Suppressor macrophage (primary cell): ENCODE measurements at places on chromosomes 6 and 20.

- no peak for DNase-seq
These were observed 326.4 kb downstream of the MEI4 start for GRCh38 chr6:77979204-77979603.

DNA sequence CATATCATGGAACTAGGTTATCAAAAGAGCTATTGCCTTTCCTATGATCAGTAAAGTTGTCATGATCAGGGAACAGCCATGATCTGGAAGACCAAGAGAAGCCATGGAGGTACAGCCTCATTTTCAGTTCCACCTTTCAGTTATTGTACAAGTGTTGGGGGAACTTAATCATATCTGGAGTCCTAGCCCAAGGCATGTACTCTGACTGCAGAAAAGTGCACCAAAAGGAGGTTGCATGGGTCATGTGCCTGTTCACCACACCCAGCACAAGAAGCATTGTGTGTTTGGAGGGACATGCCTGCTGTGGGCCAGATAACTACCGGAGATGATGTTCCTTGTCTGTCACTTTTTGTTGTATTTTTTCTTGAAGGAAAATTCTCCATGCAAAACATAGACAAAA is 185.8 kb upstream of the MAN1A1 start:
- DNase-seq: no peak

GRCh38 chr20:37530696-37531095 is 3.0 kb upstream of the BLCAP start:
- DNase-seq: no peak

GRCh38 chr20:23234311-23235078 is 116.1 kb upstream of the NXT1 start:
- no peak for DNase-seq

GRCh38 chr20:227439-228105 is 514 bp downstream of the DEFB129 start:
- peak; percentile 62 for DNase-seq

- no peak for DNase-seq
These were observed 85.6 kb downstream of the ANKRD60 start for GRCh38 chr20:58142843-58143185.

- no peak for DNase-seq
These were observed 18.2 kb upstream of the KIAA1755 start for GRCh38 chr20:38278763-38279162.

GRCh38 chr20:63280371-63280770 is 7.8 kb downstream of the ARFGAP1 start:
- DNase-seq: no peak

DNA sequence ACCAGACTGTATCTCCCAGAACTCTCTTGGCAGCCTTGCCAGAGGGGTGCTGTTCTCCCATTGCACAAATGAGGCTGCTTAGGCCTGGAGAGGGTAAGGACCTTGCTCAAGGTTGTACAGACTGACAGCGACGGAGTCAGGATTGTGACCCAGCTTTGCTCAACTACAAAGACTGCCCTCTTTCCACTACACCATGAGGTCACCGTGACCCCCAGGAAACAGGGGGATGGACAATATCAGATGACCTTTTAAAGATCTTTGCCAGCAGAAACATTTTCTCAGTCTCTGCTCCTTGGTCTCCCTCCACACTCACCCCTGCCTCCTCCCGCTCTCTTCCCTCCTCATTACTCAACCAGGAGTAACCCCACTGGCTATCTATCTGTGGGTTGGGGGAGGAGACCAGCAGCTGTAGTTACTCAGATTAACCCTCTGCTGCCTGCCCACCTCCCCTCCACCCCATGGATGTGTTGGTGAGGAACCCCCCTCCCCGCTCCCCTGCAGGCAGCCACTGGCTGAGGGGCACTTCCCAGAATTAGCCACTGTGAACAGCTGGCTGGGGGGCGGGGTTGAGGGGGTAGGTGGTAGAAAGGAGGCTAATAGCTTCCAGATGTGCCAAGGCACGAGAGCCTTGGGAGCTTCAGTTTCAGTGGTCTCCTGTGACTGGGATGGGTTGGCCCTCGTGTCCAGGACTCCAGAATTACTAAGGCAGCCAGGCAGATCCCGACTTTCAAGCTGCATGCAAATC is 26.9 kb upstream of the MRPS18A start:
- DNase-seq: no peak

DNA sequence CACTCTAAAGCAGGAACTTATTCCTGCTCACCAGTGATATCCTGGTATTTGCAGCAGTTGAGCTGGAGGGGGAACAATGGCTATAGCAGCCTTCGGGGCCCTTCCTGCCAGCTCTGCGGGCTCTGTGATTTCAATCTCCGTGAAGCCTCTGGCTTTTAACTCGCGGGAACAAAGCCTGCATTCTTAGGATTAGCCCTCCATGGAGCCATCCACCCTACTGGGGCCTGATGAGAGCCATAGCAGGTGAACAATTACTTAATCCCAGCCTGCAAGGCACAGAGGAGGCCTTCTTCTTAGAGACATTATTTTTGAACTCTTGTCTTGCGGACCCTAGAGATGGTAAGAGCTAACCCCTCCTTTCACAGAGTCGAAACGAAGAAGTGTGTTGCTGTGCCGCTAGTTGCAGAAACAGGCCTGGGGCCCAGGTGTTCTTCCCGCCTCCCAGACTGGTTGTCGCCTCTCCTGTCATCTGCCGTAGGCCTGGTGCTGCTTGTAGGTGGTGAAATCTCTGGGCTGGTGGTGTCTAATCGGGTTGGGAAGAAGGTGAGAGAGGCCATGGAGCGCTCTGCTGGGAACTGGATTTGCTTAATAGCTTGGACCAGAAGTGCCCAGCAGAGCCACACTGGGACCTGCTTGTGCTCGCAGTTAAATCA is 9.7 kb downstream of the GHRH start:
- no peak for DNase-seq

GRCh38 chr20:43799150-43799711 is 72.4 kb upstream of the GTSF1L start:
- no peak for DNase-seq

GRCh38 chr6:88538130-88538706 is 372.1 kb upstream of the CNR1 start:
- DNase-seq: peak; percentile 22

GRCh38 chr6:527989-528673 is 128.8 kb downstream of the HUS1B start:
- DNase-seq: no peak

DNA sequence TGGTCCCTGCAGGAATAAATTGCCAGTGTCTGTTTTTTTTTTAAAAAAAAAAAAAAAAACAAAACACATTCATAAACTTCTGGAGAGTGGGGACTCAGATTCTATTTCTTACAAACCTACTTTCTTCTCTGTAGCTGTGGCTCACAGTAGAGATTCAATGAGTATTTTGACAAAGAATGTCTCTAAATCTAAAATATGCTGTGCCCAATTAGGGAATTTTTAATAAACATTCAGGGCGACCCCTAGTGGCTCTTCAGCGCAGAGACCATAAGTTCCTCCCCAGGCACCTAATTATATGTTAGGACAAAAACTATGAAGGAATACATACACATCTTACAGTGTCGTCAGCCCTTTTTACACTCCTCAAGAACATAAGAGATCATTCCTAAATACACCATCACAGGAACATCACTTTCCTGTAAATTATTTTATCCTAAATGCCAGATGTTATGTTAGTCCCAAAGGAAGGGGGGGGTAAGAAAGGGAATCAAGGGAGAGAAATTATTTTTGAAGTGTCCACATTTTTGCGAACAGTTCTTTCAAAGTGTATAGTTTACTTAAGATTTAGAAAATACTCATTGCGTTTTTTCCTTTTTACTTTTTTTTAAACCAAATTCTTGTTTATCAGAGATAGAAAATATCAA is 21.8 kb upstream of the NAA20 start:
- DNase-seq: peak; percentile 66

DNA sequence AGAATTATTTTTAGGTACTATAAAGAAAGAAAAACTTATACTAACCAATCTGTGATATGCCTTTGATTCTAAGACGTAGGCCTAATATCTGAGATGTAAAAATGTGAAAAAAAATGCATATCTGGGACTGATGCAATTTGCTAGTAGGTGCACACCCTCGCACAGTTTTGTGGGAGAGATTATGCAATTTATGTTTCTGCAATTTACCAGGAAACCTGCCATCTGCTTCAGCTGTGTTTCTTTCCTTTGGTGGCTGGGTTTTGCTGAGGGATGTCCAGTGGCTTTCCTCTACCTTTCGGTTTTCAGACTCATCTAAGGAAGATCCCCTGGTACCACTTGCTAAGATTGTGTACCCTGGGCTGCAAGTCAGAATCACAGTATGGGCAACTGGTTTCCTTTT is 186.9 kb downstream of the ZFP64 start:
- DNase-seq: peak; percentile 14

- DNase-seq: no peak
These were observed 65.9 kb downstream of the KLHL32 start for GRCh38 chr6:96990462-96990861.

DNA sequence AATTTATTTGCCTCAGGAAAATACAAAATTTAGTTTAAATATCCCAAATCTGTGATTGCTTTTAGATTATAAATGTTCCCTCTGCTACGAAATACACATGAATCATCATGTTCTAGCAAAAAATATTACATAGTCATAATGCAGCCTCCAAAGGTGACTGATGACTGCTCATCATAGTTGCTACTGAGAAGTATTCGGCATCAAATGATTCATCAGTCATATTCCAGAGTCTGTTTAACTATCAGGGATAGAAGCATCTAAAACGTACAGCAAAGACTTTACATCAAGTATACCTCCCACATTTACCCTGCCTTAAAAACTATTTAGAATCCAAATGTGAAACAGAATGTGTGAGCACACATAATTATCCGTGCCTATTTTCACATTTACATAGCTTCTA is 626.0 kb downstream of the CDH26 start:
- no peak for DNase-seq

- no peak for DNase-seq
These were observed 96.0 kb downstream of the CARMIL1 start for GRCh38 chr6:25375125-25375524.

GRCh38 chr6:88730611-88731011 is 232.8 kb downstream of the RNGTT start:
- no peak for DNase-seq

DNA sequence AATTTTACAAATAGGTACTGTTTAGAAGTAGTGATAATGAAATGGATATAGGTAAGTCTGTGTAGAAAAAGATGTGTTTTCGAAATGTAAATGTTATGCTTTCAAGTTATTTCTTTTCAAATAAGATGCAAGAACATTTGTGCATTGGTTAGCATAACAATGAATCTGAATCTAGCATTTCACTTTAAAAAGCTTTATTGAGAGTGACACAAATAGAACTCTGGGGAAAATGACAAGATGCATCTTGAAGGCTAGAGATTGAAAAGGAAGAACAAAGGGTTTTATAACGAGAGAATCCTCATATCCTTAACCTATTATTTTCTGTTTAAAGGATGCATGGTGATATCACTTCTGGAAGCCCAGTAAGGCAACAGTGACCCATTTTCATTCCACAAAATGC is 639.9 kb upstream of the PTCHD4 start:
- no peak for DNase-seq

DNA sequence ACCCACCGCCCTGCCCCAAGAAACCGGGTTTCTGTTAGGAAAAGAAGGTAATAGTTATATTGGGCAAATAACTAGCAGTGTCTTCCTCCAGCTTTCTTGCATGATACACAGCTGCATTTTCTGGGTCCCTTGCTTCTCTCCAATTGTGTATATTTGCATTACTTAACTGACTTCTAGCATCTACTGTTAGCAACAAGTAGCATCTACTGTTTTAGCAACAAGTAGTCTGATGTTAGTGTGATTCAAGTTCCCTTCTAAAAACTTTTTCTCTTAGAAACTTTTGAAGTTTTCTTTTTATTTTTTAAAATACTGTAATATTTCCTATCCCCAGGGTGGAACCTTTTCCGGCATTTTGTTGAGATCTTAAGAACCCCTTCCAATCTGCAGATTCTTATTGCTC is 221.2 kb downstream of the CLIC5 start:
- DNase-seq: no peak

- DNase-seq: no peak
These were observed 17.9 kb upstream of the MICB start for GRCh38 chr6:31479933-31480535.

DNA sequence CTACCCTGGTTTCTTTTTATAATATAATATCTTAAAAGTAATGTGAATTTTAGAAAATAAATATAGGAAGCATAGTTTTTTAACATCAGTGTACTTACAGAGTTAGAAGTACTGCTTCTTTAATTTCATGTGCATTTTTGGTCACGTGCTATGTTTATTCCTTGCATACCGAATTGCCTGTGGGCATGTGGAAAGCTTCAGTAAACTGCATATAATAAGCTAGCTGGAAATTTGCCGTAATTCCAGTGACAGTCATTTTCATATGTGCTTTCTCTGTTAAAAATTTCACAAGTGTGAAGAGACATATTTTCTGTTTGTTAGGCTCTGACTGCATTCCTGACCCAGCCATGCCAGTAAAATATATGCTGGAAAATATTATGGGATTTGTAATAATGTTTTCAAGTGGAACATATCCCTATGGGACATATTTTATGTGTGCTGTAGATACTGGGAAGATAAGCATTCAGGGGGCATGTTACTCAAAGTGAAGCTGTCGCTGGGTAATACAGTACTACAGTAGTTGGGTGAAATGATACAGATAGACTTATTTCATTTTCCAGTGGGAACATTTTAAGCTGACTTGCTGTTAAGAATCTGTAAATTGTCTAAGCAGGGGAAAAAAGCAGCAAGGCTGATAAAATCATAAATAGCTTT is 616.7 kb downstream of the FRK start:
- DNase-seq: no peak

DNA sequence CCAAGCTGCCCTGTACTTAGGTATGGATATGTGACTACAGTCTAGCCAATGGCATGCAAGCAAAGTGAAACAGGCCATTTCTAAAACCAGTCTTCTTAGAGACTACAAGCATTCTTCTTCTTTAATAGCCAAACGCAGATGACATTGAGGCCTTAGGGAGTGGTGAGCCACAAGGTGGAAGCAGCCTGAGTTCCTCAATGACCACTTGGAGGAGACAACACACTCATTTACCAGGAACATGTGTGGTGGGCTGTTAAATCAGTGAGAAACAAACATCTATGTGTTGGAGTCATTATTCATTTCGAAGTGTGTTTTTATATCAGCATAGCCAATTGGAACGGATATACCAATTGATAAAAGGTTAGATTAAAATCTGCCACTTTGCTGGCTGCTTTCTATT is 122.0 kb downstream of the GFRAL start:
- no peak for DNase-seq

DNA sequence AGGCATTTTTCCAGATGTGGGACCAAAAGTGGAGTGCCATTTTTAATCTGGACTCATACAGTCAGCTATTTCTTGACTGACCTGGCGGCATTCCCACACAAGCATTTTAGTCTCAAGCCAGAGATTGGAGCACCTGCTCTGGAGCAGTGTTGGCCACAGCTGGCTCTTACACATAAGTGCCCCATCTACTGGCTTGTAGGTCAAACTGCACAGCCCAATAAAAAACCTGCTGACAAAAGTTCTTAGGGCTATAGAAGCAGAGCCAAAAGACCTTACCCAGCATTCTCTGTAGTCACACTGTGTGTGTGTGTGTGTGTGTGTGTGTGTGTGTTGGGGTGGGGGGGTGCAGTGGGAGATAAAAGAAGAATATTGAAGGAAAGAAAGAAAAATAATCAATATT is 38.6 kb upstream of the SENP6 start:
- peak; percentile 49 for DNase-seq

GRCh38 chr6:5300206-5300764 is 39.0 kb downstream of the FARS2 start:
- no peak for DNase-seq

- no peak for DNase-seq
These were observed 232.8 kb upstream of the RNF24 start for GRCh38 chr20:4247898-4248858.
